Stimulated activated CD8-positive, alpha-beta memory T cell treated with anti-CD3 and anti-CD28 coated beads, Interleukin-7, amount 100 ng/mL, for 1 hour (primary cell): ENCODE measurements at places on chromosomes 7 and 10.

DNA sequence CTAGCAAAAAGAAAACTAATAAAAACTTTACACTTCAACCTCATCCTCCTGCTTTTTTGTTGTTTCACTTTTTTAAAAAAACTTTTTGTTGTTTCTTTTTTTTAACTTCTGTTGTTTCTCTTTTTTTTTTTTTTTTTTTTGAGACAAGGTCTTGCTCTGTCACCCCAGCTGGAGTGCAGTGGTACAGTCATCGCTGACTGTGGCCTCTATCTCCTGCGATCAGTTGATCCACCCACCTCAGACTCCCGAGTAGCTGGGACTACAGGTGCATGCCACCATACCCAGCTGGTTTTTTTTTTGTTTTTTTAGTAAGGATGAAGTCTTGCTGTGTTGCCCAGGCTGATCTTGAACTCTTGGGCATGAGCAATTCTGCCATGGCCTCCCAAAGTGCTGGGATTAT lies 58.0 kb upstream of the HELLS start:
- no peak for DNase-seq

- DNase-seq = no peak
Observed at GRCh38 chr7:43584195-43584586, 1.3 kb downstream of the STK17A start.

DNA sequence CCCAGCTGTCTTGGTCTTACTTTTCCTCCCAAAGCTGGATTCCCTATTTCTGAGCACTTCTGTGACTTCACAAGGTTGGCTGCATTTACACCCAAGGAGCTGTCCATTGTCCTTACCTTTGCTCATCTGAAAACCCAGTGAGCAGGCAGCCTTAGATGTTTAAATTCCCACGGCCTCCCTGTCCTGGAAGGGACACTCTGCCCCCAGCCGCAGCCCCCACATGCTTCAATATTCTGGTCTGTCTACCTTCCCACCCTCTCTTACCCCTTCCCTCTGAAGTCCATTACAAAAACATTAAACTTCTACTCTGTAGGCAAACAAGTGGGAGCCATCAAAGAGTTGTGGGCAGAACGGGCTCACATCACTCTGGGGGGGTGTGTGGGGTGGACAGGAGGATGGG lies 73.8 kb upstream of the EFCAB10 start:
- no peak for DNase-seq

- DNase-seq = no peak
Observed at GRCh38 chr7:33711231-33712019, 193.9 kb upstream of the BMPER start.

GRCh38 chr10:33153968-33154327 lies 180.5 kb downstream of the NRP1 start:
- no peak for DNase-seq

- DNase-seq = no peak
Observed at GRCh38 chr10:63467841-63468240, 2.1 kb upstream of the JMJD1C start.

DNA sequence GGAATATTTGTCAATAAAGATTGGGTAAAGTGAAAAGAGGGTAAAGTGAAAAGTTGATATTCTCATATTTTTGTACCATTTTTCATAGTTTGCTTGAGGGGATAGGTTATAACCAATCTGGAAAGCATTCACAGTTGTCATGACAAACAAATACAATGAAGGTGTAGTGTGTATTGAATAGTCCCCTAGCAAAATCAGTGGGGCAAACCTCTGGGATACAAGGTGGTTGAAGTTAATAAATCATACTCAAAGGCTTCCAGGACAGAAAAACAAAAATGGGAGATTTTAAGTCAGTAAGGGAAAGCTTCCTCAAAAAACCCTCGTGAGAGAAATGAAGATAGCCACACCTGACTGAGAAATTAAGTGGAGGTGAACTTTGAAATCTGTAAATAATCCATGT lies 39.4 kb downstream of the PHTF2 start:
- DNase-seq = no peak

DNA sequence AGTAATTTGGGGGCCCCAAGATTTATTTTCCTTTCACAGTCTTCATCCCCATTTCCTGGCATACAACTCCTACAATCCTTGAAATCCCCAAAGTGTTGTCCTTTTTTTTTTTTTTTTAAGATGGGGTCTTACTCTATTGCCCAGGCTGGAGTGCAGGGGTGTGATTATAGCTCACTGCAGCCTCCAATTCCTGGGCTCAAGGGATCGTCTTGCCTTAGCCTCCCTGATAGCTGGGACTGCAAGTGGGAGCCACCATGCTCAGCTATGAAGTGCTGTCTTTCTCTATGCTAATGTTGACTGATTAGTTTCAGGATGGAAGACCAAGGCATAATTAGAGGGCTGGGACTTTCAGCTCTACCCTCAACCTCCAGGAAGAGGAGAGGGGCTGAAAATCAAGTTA lies 41.9 kb upstream of the KAT6B start:
- DNase-seq = no peak
